ENCODE measurements at places on chromosomes 5 and 9.

GRCh38 chr9:19935422-19935821 lies 146.6 kb upstream of the SLC24A2 start:
- no peak for DNase-seq

GRCh38 chr9:110432253-110432652 lies 94.6 kb upstream of the TXNDC8 start:
- DNase-seq: no peak

GRCh38 chr9:79490657-79491248 lies 81.0 kb upstream of the TLE4 start:
- DNase-seq: no peak

GRCh38 chr9:120982836-120983235 lies 56.2 kb upstream of the TRAF1 start:
- DNase-seq: no peak

DNA sequence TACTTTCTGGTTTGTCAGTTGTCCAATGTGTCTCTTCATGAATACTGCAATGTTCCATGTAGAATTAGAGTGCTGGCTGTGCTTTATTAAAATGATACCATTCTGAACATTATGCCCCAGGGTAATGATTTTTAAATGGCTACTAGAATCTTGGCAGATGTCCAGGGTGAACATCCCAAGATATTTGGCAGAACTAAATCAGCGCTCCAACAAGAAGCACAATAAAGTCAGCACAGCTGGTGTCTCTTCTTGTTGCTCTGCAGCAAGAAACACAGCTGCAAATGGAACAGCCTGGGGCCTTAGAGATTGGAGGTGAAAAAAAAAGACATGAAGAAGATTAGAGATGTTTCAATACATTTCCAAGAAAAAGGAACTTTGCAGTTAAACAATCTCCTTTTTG lies 248.3 kb downstream of the CDH18 start:
- no peak for DNase-seq

- no peak for DNase-seq
Measured at GRCh38 chr9:98861781-98862504, 54.5 kb downstream of the GALNT12 start.

- DNase-seq: no peak
Measured at GRCh38 chr5:124553911-124554310, 192.5 kb downstream of the ZNF608 start.

DNA sequence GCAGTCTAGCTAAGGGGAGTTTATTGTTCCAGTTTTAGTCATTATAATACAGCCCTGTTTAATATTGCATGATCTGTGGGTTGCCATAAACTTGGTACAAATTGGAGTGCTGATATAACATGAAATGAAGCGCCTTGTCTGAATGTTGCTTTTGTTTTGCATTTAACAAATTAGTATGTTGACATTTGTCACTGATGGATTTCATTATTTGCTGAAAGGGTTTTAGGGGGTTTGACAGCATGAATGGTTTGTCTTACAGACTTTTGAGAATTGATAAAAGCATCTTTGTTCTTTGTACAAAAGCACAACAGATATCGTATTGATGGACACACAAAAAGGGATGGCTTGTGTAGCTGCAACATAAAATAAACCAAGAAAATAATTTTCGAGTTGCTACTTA lies 178.3 kb downstream of the AOPEP start:
- no peak for DNase-seq

- DNase-seq: no peak
Measured at GRCh38 chr5:127311781-127312525, 21.4 kb downstream of the MEGF10 start.

DNA sequence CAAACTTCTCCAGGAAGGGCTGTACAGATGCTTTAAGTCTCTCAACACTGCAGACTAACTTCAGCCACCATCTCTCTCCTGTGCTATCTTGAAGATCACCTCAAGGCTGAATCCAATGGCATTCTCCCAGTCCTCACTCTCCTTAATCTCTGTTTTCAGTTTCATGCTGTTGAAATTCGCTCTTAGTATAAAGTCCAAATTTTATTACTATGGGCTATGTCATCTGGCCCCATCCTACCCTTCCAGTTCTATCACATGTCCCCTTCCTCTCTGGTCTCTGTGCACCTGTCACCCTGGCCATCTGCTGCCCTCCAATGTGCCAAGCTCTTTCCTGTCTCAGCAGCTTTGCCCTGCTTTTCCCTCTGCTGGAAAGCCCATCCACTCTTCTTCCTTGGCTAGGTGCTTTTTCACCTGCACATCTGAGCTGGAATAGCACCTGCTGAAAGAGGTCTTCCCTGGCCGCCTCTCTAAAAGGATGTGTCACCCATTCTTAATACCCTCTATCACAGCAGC lies 284.7 kb upstream of the MAP3K1 start:
- no peak for DNase-seq

- DNase-seq: no peak
Measured at GRCh38 chr5:149681252-149681651, 48.9 kb upstream of the PPARGC1B start.

- DNase-seq: no peak
Measured at GRCh38 chr5:150295172-150295634, 5.6 kb upstream of the CAMK2A start.

DNA sequence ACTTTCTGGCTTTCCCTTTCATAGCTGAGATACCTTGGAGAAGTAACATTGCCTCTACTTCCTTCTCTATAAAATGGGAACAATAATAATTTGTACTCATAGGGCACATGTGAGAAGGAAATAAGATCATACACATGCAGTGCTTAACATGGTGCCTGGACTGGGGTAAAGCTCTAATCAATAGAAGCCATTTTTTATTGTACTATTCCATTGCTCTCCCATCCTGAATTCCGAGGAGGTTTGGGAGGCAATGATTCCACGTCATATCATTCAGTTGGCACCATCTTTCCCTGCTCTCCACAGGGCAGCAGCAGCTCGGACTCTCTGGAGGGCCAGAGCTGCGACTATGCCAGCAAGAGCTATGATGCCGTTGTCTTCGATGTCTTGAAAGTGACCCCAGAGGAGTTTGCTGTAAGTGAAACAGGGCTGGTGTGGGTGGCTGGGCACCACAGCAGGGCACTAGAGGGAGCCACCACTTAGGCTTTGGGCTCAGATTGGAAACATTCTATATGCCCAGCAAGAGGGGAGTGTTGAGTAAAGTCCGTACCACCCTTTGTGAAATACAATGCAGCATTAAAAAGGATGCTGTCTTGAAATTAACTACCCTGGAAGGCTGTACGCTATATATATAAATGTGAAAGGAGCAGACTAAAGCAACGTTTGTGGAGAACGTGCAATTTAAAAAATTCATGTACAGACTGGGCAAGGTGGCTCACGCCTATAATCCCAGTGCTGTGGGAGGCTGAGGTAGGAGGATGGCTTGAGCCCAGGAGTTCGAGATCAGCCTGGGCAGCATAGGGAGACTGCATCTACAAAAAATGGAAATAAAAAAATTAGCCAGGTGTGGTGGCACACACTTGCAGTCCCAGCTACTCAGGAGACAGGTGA lies 51.2 kb downstream of the RALGPS1 start:
- DNase-seq: no peak

- DNase-seq: no peak
Measured at GRCh38 chr9:94999832-95000231, 273.3 kb downstream of the AOPEP start.

DNA sequence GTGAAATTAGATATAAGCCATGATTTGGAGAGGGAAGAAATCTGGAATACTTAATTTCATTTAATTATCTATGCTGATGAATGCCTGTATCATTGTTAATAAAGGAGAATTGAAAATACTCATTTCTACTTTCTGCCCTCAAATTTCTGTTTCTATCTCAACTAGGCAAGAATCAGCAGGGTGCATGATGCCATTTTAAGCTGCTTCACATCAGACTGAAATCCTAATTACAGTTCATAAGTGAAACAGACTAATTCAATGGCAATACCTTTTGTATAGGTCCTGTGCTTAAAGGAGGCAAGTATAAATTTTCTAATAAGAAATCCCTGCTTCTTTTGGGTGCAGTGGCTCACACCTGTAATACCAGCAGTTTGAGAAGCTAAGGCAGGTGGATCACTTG lies 22.3 kb upstream of the TAL2 start:
- no peak for DNase-seq

DNA sequence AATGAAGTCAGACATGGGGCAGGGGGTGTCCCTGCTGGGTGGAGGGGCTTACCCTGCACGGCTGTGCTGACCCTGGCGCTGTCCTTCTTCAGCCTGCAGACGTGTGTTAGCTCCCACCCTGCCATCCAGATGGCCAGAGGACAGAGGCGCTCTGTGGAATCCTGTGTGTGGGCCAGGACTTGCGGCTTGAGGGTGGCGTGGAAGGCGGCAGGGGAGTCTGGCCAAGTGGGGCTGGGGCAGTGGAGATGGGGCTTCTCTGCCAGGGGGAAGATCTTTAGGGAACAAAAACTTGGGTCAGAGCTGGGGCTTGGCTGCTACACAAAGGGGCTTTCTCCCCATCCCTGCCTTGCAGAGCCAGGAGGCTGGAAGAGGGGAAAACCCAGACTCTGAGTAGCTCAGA lies 46.5 kb upstream of the SYNPO start:
- no peak for DNase-seq

DNA sequence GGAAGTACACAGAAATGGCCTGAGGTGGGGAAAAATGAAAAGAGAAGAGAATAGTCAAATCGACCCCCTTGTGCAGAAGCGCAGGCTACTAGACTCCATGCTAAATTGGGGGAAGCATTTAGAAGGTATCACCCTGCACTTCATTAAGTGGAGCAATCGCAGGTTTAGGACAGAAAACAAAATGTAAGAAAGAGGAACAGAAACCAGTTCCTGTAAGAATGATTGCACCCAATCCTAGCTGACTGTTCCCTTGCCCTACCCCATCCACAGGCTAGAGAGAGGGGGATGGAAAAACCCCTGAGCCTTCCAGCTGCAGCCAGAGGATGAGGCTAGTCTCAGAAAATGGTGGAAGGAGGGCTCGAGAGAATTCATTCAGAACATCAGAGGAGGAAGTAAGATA lies 23.9 kb upstream of the PPP1R2B start:
- no peak for DNase-seq

GRCh38 chr5:62001640-62002039 lies 304.4 kb upstream of the KIF2A start:
- no peak for DNase-seq
